Right lobe of liver (tissue), 6 donors: ENCODE measurements at places on chromosomes 2 and 18. TPM values are rescaled to one million over a fixed set of nuclear protein-coding genes. Genes with fewer than 3 reads are reported as not detected.

- no peak for DNase-seq
- no peaks in the 10 kb centered on the region for H3K36me3 ChIP-seq
- no peaks in the 10 kb centered on the region for H3K4me1 ChIP-seq
- no peak overlapping the region for H3K27ac ChIP-seq
- no peak overlapping the region for H3K4me3 ChIP-seq
Observed at GRCh38 chr2:18792226-18792629, 202.9 kb upstream of the NT5C1B start.

DNA sequence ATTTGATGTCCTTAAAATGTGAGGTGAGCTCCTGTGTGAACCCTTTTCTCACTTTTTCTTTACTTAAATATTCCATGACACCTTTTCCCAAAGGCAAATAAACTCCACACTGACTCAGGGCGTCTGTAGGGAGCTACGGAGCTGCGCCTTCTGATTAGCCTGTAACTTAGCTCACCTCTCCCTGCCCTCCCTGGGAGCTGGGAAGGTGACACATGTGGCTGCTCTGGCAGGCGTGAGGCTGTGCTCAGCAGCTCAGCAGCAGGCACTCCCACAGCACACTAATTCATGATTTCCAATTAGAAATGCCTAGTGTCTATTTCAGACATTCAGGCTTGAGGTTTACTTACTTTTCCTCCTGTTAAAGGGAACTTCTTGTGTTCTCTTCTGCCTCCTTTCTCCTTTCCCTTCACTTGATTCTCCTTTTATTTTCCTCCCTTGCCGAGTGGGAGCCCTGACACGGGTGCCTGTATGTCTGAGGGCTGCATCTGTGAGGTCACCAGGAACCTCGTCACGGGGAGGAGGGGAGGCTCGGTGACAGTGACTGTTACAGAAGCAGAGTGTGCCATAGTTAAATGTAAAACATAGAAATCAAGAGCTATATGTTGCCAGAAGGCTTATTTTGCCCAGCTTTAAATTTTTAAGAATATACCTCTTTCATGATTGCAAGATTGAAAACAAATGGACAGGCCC is 437.1 kb downstream of the DCDC2C start:
- no peaks in the 10 kb centered on the region for H3K4me1 ChIP-seq
- no peak for DNase-seq
- H3K27ac ChIP-seq, result no peak overlapping the region

DNA sequence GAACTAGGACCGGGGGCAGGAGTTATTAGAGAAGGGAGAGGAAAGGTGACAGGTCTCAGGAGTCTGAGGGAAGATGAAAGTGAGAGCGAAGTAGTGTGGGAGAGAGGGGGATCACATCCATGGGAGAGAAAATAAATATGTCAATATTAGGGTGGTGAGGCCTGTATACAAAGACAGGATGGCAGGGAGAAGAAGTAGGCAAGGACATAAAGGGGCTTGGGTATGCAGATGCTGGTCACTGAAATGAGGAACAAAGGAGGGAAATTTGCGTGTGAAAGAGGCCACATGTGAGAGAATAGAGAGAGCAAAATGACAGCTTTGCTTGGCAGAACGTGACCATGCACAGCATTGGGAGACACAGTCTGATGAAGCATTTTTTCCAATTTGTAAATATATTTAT is 13.6 kb downstream of the METAP1D start:
- no peaks in the 10 kb centered on the region for H3K4me1 ChIP-seq
- no peak overlapping the region for H3K4me3 ChIP-seq
- no peak overlapping the region for H3K27ac ChIP-seq
- H3K27me3 ChIP-seq, result no peaks in the 10 kb centered on the region

DNA sequence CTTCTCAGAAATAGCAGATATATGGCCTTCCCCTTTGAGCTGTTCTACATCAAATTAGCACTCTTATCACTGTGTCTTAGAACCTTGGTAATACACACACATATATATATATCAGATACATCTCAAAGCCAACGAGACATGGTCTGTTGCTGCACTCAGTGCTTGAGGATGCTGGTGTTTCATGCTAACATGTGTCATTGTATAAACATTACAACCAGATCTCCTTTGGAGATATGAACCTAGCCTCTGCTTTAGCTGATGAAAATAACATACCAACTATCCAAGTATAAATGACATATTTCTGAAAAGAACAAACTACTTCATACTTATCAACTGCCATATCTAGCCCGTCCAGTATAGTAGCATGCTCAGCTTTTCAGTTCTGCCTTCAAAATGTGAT is 226.7 kb upstream of the HNRNPA3 start:
- no peak overlapping the region for H3K4me3 ChIP-seq
- H3K27me3 ChIP-seq, result no peaks in the 10 kb centered on the region
- H3K36me3 ChIP-seq, result no peaks in the 10 kb centered on the region
- no peak for DNase-seq
- no peaks in the 10 kb centered on the region for H3K4me1 ChIP-seq
- no peak overlapping the region for H3K27ac ChIP-seq

- no peaks in the 10 kb centered on the region for H3K36me3 ChIP-seq
- no peak overlapping the region for H3K4me3 ChIP-seq
- H3K27me3 ChIP-seq, result no peaks in the 10 kb centered on the region
- no peak overlapping the region for H3K27ac ChIP-seq
- H3K4me1 ChIP-seq, result no peaks in the 10 kb centered on the region
Observed at GRCh38 chr2:172329774-172330671, 97.4 kb upstream of the ITGA6 start.

- no peaks in the 10 kb centered on the region for H3K36me3 ChIP-seq
- DNase-seq, result no peak
- H3K27ac ChIP-seq, result no peak overlapping the region
- no peaks in the 10 kb centered on the region for H3K27me3 ChIP-seq
Observed at GRCh38 chr2:122753336-122753735, 997.9 kb downstream of the TSN start.

DNA sequence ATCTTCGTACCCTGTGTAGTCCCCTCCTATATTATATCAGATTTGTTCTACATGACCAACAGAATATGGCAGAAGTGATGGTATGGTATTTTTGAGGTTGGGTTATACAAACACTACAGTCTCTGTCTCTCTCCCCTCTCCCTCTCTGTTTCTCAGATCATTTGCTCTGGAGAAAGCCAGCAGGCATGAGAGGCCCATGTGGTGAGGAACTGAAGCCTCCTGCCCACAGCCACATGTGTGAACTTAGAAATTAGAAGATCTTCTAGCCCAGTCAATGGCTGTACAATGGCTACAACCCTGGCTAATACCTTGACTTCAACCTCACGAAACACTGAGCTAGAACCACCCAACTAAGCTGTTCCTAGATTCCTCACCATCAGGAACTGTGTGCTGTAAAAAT is 250.6 kb downstream of the SMAD2 start:
- no peaks in the 10 kb centered on the region for H3K27me3 ChIP-seq
- no peaks in the 10 kb centered on the region for H3K36me3 ChIP-seq

GRCh38 chr2:112954364-112954763 is 23.4 kb upstream of the IL36G start:
- no peak overlapping the region for H3K4me3 ChIP-seq
- H3K27ac ChIP-seq, result no peak overlapping the region
- no peak for DNase-seq
- no peaks in the 10 kb centered on the region for H3K27me3 ChIP-seq
- H3K4me1 ChIP-seq, result no peaks in the 10 kb centered on the region

GRCh38 chr2:5701266-5701665 is 9.1 kb downstream of the SOX11 start:
- H3K27me3 ChIP-seq, result peaks cover 3% of the 10 kb centered on the region
- no peak for DNase-seq
- H3K4me3 ChIP-seq, result no peak overlapping the region

DNA sequence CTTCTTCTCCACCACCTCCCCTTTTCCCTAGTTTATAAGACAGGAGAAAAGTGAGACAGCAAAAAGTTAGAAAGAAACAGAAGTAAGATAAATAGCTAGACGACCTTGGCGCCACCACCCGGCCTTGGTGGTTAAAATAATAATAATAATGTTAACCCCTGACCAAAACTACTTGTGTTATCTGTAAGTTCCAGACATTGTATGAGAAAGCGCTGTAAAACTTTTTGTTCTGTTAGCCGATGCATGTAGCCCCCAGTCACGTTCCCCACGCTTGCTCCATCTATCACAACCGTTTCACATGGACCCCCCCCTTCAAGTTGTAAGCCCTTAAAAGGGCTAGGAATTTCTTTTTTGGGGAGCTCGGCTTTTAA is 1.5 kb upstream of the BUB1 start:
- H3K27ac ChIP-seq, result no peak overlapping the region
- DNase-seq, result no peak
- no peaks in the 10 kb centered on the region for H3K27me3 ChIP-seq
- no peaks in the 10 kb centered on the region for H3K36me3 ChIP-seq

Gene UXS1
- 16.4 TPM for total RNA-seq

Gene GPR155
- total RNA-seq, result 6.5 TPM

Gene SLC4A3
- 0.18 TPM for total RNA-seq

- H3K27ac ChIP-seq, result no peak overlapping the region
- H3K4me3 ChIP-seq, result no peak overlapping the region
- no peaks in the 10 kb centered on the region for H3K36me3 ChIP-seq
- no peaks in the 10 kb centered on the region for H3K27me3 ChIP-seq
- peaks cover 12% of the 10 kb centered on the region for H3K4me1 ChIP-seq
Observed at GRCh38 chr2:101520246-101520645, 45.3 kb upstream of the RFX8 start.

DNA sequence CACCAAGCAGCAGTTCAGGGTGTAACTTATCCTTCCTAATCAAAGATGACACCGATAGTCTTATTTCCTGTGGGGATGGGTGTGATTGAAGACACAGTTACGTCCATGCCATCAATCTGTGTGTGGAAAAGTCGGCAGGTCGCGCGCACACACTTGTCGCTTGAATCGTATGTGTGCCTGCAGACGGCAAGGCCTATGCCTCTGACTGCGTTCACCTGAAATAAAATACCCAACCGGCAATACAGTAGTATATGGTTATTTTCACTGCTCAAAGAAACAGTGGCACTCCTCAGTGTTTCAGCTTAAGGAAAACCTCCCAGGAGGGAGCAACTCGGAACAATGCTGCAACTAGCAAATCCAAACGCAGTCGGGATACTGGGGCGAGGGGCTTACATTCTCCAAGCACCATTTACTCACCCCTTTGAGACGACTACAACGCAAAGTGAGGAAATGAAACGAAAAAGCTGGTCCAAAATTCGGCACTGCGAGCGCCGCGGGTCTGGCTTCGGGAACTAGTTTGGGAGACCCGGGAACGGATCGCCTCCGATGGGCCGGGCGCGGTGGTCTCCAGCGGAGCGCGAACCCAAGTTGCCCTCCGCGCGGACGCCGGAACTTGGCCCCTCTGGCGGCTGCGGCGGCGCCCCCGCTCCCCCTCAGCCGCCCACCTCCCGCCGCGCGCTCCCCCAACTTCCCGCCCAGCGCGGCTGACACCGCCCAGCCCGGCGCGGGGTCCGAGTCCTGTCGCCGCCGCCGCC is 675 bp downstream of the PRKD3 start:
- H3K4me3 ChIP-seq, result peak overlapping the region; percentile 80
- H3K27ac ChIP-seq, result peak overlapping the region; percentile 91
- no peaks in the 10 kb centered on the region for H3K36me3 ChIP-seq

DNA sequence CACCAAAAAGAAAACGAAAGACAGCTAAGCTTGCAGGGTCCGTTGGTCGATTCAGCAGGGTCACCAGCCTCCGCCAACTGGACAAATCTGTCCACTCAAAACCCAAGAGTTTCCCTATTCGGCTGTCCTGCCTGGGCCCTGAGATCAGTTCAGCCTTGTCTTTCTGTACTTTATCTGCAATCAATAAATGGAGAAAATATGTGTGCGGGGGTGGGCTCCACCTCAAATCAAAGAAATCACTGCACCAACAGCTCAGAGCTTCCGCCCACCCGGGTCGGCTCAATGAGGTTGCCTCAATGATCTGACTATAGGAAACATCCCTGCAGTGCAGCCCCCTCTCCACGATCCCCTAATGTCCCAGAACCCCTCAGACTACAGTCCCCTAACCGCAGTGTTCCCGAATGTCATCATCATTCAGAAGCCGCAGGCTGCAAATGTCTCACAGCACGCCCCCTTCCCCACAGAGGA is 447 bp downstream of the GGCX start:
- H3K27ac ChIP-seq, result peak overlapping the region; percentile 82
- H3K27me3 ChIP-seq, result no peaks in the 10 kb centered on the region
- H3K36me3 ChIP-seq, result peaks cover 2% of the 10 kb centered on the region
- peaks cover 15% of the 10 kb centered on the region for H3K4me1 ChIP-seq
- H3K4me3 ChIP-seq, result peak overlapping the region; percentile 79

Gene DSG1
- total RNA-seq, result 4.3 TPM

Gene KIF1A
- 0.62 TPM for total RNA-seq

DNA sequence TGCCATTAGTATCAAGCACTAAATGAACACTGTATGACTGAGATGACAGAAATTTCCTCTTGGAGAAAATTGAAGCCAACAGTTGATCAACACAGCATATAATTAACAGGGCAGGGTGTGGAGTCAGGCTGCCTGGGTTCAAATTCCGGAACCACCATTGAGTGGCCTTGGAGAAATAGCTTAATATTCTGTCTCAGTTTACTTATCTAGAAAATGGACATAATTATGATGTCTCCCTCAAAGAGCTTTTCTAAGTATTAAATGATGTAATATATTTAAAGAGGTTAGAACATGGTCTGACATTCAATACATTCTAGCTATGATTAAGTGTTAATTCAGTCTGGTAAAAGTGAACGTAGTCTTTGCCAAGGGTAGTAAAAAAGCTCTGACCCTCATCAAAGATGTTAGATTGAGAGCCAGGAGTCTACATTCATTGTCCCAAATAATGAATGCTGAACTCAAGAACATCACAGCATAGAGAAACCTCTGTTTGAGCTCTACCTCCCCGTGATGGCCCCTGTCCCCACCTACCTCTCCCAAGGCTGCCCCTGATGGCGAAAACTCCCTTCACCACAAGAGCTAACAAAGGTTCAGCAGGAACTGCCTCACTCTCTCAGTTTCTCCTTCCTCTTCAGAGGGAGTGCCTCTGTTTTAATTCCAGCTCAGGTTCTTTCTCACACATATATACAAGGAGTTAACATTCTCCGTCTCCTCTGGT is 2.7 kb upstream of the VWA3B start:
- DNase-seq, result no peak
- H3K4me1 ChIP-seq, result peaks cover 4% of the 10 kb centered on the region
- no peak overlapping the region for H3K4me3 ChIP-seq
- no peaks in the 10 kb centered on the region for H3K27me3 ChIP-seq
- H3K36me3 ChIP-seq, result no peaks in the 10 kb centered on the region

- H3K4me1 ChIP-seq, result no peaks in the 10 kb centered on the region
- H3K27ac ChIP-seq, result peak within 1 kb of the TSS; percentile 95
- peak within 1 kb of the TSS; percentile 67 for H3K4me3 ChIP-seq
- DNase-seq, result peak; percentile 88
- no peaks in the 10 kb centered on the region for H3K36me3 ChIP-seq
Observed at GRCh38 chr18:811892-812375, at the start of gene YES1. Gene YES1 (minus strand): TSS chr18:812242. CDS start chr18:756827, 55,415 bp downstream.

GRCh38 chr18:43578706-43579105 is 301.4 kb upstream of the SYT4 start:
- H3K36me3 ChIP-seq, result no peaks in the 10 kb centered on the region
- H3K4me3 ChIP-seq, result no peak overlapping the region
- H3K27me3 ChIP-seq, result no peaks in the 10 kb centered on the region
- no peak overlapping the region for H3K27ac ChIP-seq
- no peaks in the 10 kb centered on the region for H3K4me1 ChIP-seq
- no peak for DNase-seq

DNA sequence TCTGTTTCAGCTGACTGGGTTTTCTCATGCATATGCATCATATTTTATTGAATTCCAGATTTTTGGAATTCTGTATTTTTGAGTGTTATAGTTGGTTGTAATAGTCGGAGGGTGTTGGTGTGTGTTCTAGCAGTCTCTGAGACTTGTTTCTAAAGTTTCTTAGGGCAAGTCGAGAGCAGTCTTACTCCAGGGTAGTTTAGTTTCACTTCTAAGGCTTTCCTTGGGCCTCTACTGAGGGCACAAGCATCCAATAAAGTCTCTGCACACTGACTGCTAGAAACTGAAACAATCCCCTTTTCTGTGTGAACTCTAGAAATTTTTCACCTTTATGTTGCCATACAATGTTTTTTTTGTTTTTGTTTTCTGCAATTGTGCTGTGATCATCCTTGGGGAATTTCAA is 663.7 kb upstream of the LRATD1 start:
- H3K27ac ChIP-seq, result no peak overlapping the region
- H3K4me1 ChIP-seq, result no peaks in the 10 kb centered on the region
- H3K27me3 ChIP-seq, result no peaks in the 10 kb centered on the region
- H3K4me3 ChIP-seq, result no peak overlapping the region

Gene ANKRD62
- total RNA-seq, result not detected
